ENCODE measurements at places on chromosomes 3 and 15.
A peak's percentile ranks its signal among the peaks of the same experiment; 100 is the strongest.

- H3K27me3 ChIP-seq = no peaks in the 10 kb centered on the region
- no peak for DNase-seq
Observed at GRCh38 chr3:27629366-27629765, 92.8 kb downstream of the EOMES start.

- no peaks in the 10 kb centered on the region for H3K27me3 ChIP-seq
- H3K27ac ChIP-seq = peak overlapping the region; percentile 31
- no peak overlapping the region for H3K4me3 ChIP-seq
- H3K4me1 ChIP-seq = no peaks in the 10 kb centered on the region
Observed at GRCh38 chr3:167813169-167814123, 77.9 kb downstream of the SERPINI1 start.

- no peak overlapping the region for H3K27ac ChIP-seq
- no peaks in the 10 kb centered on the region for H3K27me3 ChIP-seq
- H3K4me3 ChIP-seq = no peak overlapping the region
- H3K4me1 ChIP-seq = no peaks in the 10 kb centered on the region
- H3K36me3 ChIP-seq = no peaks in the 10 kb centered on the region
- DNase-seq = no peak
Observed at GRCh38 chr3:57961828-57962447, 46.3 kb upstream of the FLNB start.

GRCh38 chr15:60945196-60945595 lies 283.9 kb downstream of the RORA start:
- H3K4me3 ChIP-seq = no peak overlapping the region
- H3K27me3 ChIP-seq = no peaks in the 10 kb centered on the region
- no peaks in the 10 kb centered on the region for H3K36me3 ChIP-seq
- H3K27ac ChIP-seq = no peak overlapping the region
- no peaks in the 10 kb centered on the region for H3K4me1 ChIP-seq

- no peak overlapping the region for H3K27ac ChIP-seq
- H3K36me3 ChIP-seq = no peaks in the 10 kb centered on the region
- H3K4me3 ChIP-seq = no peak overlapping the region
Observed at GRCh38 chr3:145170121-145170520, 990.9 kb downstream of the PLOD2 start.

DNA sequence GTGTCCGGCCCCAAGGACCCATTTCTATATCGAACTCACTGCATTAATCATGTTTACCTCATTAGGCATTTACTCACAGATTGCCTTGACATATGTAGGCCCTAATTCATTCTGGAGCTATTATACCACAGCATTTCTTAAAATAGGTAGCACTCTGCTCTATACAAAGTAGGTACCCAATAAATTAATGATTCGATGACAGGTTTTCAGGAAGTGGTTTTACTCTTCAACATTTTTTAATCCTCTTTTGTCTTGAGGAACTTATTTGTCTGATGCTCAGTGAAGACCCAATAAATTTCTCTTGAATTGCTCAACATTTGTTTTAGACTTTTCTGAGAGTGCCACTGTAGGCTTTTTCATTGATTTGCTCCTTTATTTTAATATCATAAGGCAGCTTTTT lies 12.1 kb downstream of the TGFBR2 start:
- DNase-seq = no peak
- no peaks in the 10 kb centered on the region for H3K36me3 ChIP-seq
- H3K4me1 ChIP-seq = peaks cover 3% of the 10 kb centered on the region
- no peaks in the 10 kb centered on the region for H3K27me3 ChIP-seq
- H3K27ac ChIP-seq = peak overlapping the region; percentile 48

All from breast epithelium (tissue), 4 donors.